ENCODE measurements at places on chromosomes 2 and 18.

- no peak for DNase-seq
Measured at GRCh38 chr2:216426166-216426777, 14.0 kb downstream of the SMARCAL1 start.

DNA sequence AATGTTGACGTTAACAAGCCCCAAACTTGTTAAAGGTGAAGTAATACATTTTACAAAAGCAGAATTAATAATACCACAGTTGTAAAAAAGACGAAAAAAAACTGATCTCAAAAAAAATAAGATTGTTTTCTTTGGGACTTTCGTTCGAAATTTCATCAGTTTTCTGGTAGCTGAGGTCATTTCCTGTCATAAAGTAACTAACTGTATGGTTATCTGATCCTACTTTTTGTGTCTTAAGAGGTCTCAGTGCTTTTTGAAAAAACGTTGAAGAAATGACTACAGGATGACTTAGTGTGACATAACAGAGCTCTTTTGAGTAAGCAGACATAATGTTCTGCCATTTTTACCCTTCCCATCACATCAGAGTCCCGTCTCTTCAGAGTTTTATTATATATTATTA lies 79.3 kb downstream of the BIRC6 start:
- DNase-seq: no peak

GRCh38 chr2:64650296-64650695 lies 3.4 kb downstream of the SERTAD2 start:
- DNase-seq: no peak

DNA sequence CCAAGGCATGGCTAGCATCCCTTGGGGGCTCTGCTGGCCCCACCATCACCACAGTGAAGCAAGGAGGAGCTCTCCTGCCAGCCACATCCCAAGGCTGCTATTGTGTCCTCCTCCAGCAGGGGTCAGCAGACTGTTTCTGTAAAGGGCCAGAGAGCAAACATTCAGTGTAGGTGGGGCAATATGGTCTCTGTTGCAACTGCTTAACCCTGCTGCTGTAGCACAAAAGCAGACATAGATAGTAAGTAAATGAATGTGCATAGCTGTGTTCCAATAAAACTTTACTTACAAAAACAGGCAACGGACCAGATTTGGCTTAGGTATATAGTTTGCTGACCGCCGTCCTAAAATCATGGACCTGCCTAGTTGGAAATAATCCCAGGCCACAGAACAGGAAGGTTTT lies 36.4 kb upstream of the ZBTB7C start:
- DNase-seq: peak; percentile 54

- no peak for DNase-seq
Measured at GRCh38 chr2:189639007-189639609, 22.2 kb upstream of the ASNSD1 start.

DNA sequence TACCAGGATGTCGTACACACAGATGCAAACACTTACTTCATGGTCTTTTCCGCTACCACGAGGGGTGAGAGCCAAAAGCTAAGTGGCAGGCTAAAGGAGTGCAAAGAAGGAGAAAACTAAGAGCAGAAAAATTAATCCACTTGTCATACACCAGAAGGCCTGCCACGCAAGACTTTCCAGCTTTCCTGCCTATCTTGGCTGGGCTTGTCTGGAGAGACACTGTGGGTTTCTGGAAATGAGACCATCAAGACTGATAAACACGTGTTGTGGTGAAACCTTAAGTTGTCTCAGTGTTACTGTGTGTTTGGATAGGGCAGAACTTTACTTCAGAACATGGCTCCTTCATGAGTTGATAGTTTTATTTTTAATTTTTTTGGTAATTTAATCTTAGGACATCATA lies 175.6 kb downstream of the FMNL2 start:
- DNase-seq: no peak

DNA sequence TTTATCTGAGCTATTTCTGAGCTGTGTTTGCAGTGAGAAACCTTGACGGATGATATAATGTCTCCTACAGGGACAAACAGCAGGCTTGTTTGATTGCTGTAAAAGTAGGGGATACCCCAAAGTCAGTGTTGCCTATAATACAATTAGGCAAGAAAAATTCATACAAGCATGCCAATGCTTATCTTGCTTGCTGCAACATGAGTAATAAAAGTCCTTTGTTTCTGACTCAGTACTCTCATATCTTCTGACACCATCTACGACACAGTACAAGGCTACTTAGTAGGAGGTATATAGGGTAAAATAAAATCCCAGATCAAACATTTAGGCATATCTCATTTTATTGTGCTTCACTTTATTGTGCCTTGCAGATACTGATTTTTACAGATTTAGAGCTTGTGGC lies 33.0 kb downstream of the ERBB4 start:
- DNase-seq: no peak

GRCh38 chr2:237156857-237157779 lies 71.4 kb downstream of the COPS8 start:
- DNase-seq: no peak

DNA sequence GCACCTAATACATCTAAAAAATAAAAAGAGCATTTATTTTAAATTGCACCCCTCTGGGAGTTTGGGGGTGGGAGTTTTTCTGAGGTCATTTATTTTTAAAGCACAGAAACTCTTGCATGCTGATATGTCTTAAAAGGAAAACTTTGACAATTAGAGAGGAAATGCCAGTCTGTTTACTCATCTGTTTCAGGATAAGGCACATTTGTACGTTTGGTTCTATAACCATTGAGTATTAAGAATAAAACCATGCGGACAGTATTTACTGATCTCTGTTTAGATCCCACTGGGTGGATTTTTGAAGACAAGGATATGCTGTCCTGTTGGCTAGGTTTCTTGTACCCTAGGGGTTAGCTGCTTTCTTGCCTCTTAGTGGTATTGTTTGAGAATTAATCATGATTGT lies 122.9 kb downstream of the TANC1 start:
- no peak for DNase-seq

DNA sequence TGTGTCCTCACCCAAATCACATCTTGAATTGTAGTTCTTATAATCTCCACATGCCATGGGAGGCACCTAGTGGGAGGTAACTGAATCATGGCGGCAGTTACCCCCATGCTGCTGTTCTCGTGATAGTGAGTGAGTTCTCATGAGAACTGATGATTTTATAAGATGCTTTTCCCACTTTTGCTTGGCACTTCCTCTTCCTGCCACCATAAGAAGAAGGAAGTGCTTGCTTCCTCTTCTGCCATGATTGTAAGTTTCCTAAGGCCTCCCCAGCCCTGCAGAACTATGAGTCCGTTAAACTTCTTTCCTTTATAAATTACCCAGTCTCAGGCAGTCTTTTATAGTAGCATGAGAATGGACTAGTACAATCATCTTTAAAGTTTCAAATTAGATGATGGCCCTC lies 902.4 kb upstream of the PIK3C3 start:
- DNase-seq: no peak

DNA sequence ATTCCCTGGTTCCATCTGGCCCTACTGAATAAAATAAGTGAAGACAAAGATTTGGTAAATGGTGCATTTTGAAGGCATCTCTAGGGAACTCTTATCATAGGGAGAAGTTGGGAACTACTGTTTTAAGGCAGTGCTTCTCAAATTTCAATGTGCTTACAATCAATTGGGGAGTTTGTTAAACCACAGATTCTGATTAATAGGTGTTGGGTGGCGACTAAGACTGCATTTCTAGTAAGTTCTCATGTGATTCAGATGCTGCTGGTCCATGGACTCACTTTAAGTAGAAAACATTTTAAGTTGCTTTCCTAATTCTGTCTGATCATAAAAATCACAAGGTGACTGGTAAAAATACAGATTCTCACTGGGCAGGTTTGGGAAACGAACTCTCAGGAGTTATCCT lies 14.6 kb downstream of the FARSB start:
- no peak for DNase-seq

- no peak for DNase-seq
Measured at GRCh38 chr2:189763908-189764661, 1.5 kb upstream of the OSGEPL1 start.

GRCh38 chr2:120111193-120111592 lies 98.3 kb downstream of the EPB41L5 start:
- no peak for DNase-seq

DNA sequence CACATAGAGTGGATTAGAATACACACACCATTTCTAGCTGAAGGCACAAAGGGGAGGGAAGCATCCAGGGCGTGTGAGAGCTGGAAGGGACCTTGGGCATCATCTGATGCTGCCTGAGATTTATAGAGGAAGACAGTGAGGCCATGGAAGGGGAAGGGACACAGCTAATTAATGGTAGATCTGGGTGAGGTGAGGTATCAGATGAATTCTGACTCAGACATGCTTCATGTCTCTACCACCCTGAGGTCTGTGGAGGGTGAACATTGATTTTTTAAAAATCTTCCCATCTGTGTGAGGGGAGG lies 42.2 kb upstream of the OTOF start:
- DNase-seq: no peak

DNA sequence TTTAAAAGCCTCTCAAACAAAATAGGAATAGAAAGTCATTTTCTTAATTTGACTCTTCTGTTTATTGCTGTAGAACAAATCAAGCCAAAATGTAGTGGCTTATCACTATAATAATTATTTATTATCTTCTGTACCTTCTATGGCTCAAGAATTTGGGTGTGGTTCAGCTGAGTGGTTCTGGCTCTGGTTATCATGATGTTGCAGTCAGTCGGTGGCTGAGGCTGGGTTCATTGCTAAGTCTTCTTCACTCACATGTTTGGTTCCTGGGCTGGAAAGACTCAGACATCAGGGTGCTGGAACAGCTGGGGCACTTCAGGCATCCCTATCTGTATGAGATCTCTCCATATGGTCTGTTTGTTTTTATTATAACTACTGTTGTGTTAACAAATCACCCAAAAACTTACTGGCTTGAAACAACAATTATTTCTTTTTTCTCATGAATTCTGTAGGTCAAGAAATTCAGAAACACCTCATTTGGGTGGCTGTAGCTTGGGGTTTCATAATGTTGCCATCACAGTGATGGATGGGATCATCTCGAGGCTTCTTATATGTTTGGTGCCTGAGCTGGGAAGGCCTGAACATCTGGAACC lies 242.6 kb upstream of the FBXO11 start:
- no peak for DNase-seq

GRCh38 chr2:69946351-69947324 lies 14.8 kb downstream of the ASPRV1 start:
- DNase-seq: no peak

DNA sequence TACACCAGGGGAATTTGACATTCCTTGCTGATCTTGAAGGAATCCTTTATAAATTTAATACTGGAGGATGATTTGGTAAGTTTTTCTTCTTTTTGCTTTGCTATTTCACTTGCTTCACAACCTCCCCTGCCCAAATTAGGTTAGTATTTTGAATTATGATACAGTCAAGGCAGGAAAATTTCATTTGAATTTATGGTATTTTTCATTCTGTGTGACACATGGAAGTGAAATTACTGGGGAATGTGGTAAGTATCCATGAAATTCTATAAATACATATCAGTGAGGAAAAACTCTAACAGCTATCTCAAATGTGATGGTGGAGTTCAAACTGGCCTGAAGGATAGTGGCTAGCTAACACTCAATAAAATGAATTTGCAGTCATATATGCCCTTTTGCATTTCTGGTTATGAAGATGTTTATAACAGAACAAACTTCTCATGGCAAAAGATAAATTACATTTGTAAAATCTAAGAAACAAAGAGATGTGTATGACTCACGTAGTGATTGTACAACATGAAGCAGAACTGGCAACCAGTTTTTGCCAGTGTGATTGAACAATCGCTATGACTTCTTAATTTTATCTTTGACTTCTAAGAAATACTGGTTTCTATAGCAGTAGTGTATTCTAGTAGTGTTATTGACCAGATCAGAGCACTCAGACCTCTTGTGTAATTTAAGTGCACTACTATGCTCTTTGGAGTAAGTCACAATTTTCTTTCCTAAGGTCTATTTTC lies 152.6 kb downstream of the IKZF2 start:
- DNase-seq: no peak

DNA sequence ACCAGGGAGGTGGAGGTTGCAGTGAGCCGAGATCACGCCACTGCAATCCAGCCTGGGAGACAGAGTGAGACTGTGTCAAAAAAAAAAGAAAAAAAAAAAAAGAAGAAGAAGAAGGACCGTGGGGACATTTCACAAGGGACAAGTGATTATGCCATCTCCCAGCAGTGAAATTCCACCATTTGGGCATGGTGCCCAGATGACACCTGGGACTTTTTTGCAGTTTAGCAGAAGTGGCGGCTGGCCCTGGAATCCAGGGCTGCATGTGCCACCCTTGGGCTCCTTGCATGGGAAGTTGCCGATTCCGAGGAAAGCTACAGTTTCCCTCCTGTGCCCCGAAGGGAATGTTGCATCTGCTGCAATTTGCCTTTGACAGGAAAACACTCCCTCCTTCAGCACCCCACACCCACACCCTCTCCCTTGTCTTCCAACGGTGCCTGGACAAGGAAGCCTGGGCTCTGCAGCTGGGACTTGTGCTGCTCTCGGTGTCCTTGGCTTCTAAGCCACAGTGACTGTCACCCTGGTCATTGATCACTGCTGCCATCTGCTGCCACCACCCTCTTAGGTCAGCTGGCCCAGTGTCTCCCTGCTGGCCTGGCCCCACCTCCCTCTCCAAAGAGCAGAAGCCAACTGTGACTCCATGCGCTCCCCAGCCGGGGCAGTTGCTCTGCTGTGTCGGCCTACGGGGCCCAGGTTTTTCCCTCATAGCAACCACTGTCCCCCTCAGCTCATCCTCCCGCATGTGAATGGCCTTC lies 56.4 kb upstream of the LRRC30 start:
- no peak for DNase-seq

DNA sequence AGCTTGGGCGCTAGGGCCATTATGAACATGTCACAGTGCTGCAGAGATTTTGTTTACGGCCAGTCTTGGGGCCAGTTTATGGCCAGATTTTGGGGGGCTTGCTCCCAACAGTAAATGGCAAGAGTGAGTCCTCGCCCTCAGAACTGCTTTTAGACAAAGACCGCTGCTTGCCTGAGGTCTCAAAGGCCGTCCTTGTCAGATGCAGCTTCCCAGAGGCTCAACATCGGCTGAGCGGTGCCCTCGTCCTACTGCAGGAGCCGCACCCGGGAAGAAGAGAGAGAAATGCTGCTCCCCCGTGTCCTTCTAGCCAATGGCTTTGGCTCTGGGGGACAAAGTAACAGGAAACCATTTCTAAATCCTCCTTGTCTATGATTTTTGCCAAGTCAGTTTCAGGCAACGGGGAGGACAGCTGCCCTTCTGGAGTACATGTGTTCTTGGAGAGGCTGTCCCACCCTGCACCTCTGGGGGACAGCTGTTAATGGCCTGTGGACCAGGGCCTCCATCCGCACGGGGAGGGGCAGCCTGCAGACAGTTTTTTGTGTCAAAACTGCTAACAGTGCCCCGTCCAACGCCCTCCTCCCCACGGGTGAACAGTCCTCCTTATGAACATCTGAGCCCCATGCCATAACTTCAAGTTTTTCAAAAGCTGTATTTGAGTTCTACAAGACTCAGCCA lies 66.1 kb downstream of the C18orf63 start:
- DNase-seq: no peak

DNA sequence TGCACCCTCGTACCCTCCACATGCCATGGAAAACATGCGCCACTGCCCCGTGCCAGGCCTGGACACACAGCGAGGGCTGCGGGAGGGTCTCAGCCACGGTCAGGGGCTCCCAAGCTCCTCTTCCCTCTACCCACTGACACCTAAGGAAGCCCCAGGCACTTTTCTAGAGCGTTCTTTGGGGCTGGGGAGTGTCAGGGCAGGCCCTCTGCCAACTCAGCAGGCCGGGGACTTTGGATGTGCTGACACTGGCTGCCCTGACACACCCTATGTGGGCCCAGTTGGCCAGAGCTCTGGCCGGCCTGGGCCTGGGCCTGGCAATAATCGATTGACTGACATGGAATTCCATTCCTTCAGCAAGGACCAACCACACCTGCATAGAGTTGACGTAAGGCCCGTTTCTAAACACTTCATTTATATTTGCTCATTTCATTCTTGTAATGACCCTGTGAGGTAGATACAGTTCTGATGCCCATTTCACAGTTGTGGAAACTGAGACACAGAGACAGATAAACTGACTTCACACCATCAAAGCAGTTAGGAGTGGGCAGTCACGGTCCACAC lies 70.5 kb downstream of the ZFP36L2 start:
- no peak for DNase-seq

Measured in iPS DF 6.9 (cell line).